ENCODE measurements at places on chromosomes 7 and 10. TPM values are rescaled to one million over a fixed set of nuclear protein-coding genes. Genes with fewer than 3 reads are reported as not detected.

DNA sequence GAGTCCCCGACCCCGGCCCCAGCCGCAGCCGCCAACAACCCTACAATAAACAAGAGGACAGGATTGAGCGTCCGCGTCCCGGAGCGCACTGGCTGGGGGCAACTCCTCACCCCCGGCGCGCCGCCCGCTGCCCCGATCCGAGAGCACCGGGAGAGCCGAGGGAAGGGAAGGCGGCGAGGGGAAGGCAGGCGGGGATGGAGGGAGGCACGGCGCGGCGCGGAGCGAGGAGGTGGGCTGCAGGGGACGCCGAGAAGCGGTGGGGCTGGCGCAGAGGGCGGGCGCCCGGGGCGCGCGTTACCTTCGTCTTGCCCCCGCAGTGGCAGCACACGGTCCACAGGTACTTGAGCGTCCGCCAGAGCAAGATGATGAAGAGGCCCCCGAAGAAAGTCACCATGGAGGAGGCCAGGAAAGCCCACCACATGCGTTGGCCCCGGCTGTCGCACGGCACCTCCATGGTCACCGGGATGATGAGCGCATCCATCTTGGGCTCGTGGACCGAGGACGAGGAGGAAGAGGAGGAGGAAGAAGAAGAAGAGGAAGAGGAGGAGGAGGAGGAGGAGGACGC lies 559 bp downstream of the KCNMA1 start:
- DNase-seq = no peak

DNA sequence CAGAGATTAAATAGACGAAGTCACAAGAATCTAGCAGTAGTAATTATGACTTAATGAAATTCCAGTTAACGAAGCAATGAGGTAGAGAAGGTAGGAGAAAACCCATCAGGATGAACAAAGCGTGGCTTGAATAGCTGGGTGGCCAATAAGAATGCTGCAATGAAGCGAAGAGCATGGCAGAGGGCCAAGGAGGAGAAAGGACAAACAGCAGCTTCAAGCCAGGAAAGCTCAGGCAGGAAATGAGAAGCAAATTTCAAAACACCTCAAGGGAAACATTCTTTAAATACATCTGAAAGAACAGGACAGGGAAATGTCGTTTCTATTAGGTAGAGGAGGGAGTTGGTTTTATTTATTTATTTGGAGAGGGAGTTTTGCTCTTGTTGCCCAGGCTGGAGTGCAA lies 122.5 kb downstream of the KIAA1217 start:
- DNase-seq = peak; percentile 35

GRCh38 chr10:125148528-125148927 lies 11.8 kb downstream of the CTBP2 start:
- no peak for DNase-seq

DNA sequence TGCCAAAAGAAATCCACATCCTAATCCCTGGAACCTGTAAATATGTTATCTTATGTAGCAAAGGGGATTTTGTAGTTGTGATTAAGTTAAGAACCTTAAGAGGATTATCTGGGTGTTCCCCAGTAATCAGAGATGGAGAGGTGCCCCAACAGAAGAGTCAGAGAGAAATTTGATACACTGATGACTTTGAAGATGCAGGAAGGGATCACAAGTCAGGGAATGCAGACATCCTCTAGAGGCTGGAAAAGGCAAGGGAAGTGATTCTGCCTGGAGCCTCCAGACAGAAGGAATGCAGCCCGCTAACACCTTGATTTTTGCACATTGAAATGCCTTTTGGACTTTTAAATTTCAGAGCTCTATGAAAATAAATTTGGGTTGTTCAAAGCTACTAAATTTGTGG lies 531.7 kb downstream of the DNAJB9 start:
- no peak for DNase-seq

GRCh38 chr10:132591166-132591971 lies 53.8 kb downstream of the INPP5A start:
- DNase-seq = peak; percentile 66

DNA sequence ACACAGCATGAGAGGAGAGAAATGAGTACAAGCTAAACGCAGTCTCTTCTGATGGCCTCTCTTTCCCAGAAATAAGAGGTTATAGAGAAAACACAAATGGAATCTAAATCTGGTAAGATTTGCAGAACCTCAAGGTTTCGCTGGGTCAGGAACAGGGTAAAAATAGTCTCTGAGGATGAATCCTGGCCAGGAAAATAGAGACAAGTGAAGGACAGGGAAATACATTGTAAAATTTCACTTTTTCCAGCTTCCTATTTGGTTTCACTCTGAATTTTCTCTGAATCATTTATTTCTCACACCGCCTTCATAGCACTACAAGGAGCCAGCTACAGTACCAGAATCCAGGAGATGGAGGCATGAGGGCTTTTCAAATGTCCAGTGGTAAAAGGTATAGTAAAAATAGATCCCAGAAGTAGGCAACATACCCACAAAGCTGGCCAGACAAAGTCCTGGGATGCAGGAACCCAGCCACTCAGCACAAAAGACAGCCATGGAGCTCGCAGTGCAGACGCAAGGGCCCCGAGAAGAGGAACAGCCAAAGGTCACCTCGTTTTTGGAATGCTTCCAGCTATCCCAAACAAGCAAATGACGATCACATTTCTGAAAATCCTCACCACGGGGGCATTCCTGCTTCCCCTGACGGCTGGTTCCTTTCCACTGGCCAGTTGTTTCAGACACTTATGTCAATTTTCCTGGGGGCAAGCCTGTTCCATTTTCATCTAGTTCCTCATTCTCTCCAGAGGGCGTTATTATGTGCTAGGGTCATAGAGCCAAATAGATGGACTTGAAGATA lies 21.5 kb upstream of the IKZF1 start:
- DNase-seq = no peak

- no peak for DNase-seq
Measured at GRCh38 chr7:147276783-147277370, 1160.3 kb downstream of the CNTNAP2 start.

- DNase-seq = no peak
Measured at GRCh38 chr10:98509745-98510144, 63.0 kb upstream of the HPS1 start.

DNA sequence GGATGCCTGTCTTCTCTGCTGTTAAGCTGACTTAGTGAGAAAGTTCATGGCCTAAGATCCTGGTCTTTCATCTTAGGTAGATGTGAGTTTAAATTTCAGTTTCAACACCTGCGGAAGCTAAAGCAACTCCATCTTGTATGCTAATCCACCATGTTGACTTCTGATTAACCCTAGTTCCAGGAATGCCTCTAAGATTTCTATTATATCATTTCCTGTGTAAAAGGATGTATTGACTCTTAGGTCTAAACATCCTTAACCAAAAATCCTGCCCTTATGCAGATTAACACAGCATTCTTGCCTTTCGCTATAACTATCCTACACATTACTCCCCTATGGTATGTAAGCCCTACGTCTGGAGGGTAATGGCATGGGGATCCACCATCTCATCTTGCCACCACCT lies 94.4 kb upstream of the CCDC6 start:
- no peak for DNase-seq

DNA sequence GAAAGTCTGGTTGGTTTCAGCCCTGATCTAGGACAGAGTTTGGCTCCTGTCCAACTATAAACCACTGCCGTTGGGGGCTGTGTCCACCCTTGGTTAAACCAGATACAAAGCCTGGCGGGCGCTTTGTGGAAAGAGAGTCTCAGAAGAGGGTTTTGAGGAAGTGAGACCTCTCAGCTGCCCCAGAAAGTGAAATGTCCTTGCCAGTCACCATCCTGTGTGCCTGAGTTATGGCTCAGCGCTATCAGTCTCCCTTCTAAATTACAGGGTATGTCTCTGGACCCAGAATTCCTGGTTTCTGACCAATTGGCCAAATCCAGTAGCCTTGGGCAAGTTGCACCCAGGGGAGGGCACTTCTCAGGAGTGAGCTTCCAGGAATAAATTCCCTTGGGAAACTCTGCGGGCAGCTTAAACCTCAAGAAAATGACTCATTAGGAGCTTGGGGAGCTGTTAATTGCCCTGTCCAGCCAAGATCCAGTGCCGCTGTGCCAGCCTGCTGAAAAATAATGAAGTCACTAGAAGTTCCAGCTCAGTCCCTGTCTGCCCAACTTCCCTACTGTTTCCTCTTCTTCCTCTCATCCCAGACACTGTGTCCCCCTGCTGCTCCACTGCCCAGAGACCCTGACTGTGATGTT lies 66.7 kb upstream of the PDZD8 start:
- DNase-seq = no peak

- DNase-seq = no peak
Measured at GRCh38 chr10:79162022-79162421, 93.3 kb downstream of the ZMIZ1 start.

GRCh38 chr7:47663851-47664250 lies 81.9 kb upstream of the TNS3 start:
- DNase-seq = no peak

GRCh38 chr10:67550838-67551402 lies 145.1 kb downstream of the CTNNA3 start:
- DNase-seq = no peak

DNA sequence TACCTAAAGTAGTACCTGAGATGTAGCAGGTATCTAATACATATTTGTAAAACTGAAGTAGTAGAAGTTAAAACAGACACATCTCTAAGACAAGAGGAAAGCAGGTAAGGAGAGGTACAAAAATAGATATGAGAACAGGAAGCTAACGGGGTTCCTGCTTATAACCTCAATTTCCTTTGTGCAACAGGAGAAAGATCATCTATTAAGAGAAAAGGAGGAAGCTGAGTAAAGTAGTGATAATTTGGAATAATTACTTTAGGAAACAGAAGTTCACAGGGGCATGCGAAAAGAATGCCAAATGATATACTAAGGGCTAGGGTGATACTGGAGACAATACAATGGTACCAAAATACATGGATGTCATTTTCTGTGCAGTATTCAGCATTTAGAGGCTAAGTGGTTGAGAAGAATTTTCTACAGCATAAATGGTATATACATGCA lies 108.7 kb downstream of the NRBF2 start:
- no peak for DNase-seq

DNA sequence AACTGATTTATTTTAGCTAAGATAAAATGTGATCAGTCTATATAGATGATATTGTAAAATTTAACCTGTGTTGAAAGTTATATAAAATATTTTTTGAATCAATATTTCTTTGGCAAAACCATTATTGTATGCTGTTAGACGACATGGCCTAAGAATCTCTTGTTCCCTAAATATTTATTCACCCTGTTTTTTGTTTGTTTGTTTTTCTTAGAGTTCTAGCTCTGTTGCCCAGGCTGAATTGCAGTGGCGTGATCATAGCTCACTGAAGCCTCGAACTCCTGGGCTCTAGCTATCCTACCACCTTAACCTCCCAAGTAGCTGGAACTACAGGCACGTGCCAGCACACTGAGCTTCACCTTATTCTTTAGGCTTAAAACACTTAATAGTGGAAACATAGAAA lies 410.7 kb downstream of the ARL4A start:
- DNase-seq = no peak

DNA sequence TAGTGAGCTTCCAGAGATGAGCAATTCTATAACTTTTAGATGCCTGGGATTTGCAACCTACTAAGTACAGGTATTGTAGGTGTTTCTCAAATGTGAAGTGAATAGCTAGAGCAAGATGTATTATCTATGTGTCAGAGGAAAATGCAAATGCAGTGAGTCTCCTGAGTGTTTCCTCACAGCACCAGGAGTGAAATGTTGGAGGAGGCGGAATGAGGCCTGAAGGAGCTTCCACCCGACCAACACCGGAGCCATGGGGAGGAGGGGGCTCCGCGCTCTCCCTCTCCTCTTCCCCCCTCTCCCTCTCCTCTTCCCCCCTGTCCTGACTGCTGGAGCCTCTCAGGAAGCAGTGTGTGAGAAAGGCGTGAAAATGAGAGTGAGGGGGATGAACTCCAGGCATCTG lies 79.9 kb upstream of the RNF32 start:
- DNase-seq = no peak

- no peak for DNase-seq
Measured at GRCh38 chr7:36683695-36684357, 40.5 kb downstream of the AOAH start.

DNA sequence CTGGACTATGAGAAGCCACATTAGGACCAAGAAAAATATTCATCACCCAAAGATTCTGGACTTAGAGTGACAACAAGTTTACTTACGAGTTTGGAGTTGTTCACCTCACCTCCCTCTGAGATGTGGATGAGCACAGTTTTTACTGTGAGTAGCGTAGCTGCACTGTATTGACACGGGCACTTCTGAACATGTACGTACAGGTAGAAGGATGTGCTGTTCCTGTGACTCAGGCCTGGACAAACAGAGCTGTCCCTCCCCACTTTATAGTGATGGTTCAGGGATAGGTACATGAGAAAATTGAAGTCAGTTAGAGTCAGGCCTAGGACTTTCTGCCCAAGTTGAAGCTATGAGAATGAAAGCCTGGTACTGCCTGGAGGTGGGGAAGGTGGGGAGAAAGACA lies 80.9 kb upstream of the DYNC1I1 start:
- no peak for DNase-seq

The STK31 gene
- not detected for total RNA-seq

The MSS51 gene
- 1.1 TPM for total RNA-seq

The TMEM139 gene
- total RNA-seq = not detected

The GOLGA7B gene
- total RNA-seq = not detected

The BAIAP2L1 gene
- total RNA-seq = 2.2 TPM

The UNC5B gene
- 1.6 TPM for total RNA-seq

The CALHM1 gene
- total RNA-seq = not detected

The MAGI2 gene
- 27.2 TPM for total RNA-seq

The CNPY1 gene
- not detected for total RNA-seq

The PPP1R3C gene
- 61.7 TPM for total RNA-seq

The MYPN gene
- total RNA-seq = 12.5 TPM

All from IMR-90 (cell line).